ENCODE measurements at places on chromosomes 11 and 22. TPM values are rescaled to one million over a fixed set of nuclear protein-coding genes. Genes with fewer than 3 reads are reported as not detected.

SCN4B gene
- 0.19 TPM for total RNA-seq

GGT1 gene
- total RNA-seq, result 0.69 TPM

TEF gene
- 9.9 TPM for total RNA-seq

MICAL3 gene
- total RNA-seq, result 12.5 TPM

TEX54 gene
- not detected for total RNA-seq

PATE2 gene
- 0.44 TPM for total RNA-seq

GAL3ST3 gene
- not detected for total RNA-seq

ENTHD1 gene
- not detected for total RNA-seq

OTOG gene
- total RNA-seq, result not detected

MMP1 gene
- total RNA-seq, result 14.8 TPM

PPP6R2 gene
- 31.6 TPM for total RNA-seq

GDPD4 gene
- not detected for total RNA-seq

DSCAML1 gene
- total RNA-seq, result not detected

SUSD2 gene
- 50.7 TPM for total RNA-seq

TP53AIP1 gene
- total RNA-seq, result not detected

PKNOX2 gene
- 6.6 TPM for total RNA-seq

Data from cardiac ventricle fibroblast (primary cell).